Right renal pelvis (tissue), 4 donors: ENCODE measurements at places on chromosomes 16 and 17. TPM values are rescaled to one million over a fixed set of nuclear protein-coding genes. Genes with fewer than 3 reads are reported as not detected.

The SLC6A2 gene
- polyA plus RNA-seq, result 0.17 TPM

The DRG2 gene
- 41.8 TPM for polyA plus RNA-seq

The ITGB3 gene
- 19.6 TPM for polyA plus RNA-seq

The CCDC200 gene
- polyA plus RNA-seq, result 9.3 TPM

The HEXIM1 gene
- 47.5 TPM for polyA plus RNA-seq

The SLFN12 gene
- 17.2 TPM for polyA plus RNA-seq

The IL17C gene
- polyA plus RNA-seq, result not detected

The CES1 gene
- 2.4 TPM for polyA plus RNA-seq

The SPECC1 gene
- polyA plus RNA-seq, result 14.1 TPM

The PHB1 gene
- 243 TPM for polyA plus RNA-seq

The MMD gene
- polyA plus RNA-seq, result 21.8 TPM

- DNase-seq, result no peak
Measured at GRCh38 chr17:51029568-51030463, 90.9 kb downstream of the SPAG9 start.

GRCh38 chr17:75490953-75491649 is 24.2 kb downstream of the CASKIN2 start:
- DNase-seq, result no peak

GRCh38 chr16:11005611-11005975 is 61.2 kb downstream of the CLEC16A start:
- DNase-seq, result no peak

DNA sequence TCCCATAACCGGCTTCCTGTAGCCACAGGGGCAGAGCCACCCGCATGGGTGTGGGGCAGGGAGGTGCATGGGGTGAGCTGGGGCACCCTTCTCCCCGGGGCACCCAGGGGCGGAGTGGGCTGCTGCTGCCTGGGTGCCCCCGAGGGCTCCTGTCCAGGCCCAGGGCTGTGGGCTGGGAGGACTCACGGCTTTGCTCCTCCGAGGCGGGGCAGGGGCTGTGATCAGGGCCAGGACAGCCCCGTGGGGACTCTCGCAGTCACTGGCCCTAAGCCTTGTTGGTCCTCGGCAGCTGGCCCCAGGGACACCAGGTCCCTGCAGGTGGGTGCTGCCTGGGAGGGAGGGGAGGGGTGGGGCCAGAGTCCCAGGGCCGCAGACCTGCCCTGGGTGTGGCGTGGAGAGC is 19.7 kb downstream of the CACNA1H start:
- no peak for DNase-seq

DNA sequence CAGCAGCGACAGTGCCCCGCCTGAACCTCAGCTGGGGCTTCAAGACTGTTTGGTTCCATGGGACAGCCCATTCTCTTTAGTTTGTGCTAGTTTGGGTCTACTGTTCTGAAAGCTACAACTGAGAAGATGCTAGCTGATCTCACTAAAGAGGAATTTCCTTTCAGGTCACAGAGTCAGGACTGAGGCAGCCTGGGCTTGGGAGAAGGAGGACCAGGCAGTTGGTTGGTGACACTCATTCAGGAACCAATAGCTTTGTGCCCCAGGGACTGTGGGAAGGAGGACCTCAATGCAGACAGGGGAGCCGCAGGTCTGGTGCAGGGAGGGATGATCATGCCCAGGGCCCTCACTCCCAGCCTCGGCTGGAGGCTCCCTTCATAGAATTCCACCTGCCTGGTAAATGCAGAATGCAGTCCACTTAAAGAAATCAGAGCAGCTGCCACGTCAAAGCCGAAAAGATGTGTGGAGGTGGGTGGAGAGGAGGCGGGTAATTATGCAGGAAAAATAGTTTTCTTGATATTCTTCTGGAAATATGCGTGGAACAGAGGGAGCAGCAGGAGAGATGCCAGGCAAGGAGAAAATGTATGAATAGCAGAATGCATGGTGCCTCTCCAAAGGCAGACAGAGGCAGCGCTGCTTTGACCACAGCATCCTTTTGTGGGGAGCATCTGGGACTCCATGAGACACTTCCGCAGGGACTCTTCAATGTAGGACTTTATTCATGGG is 32.6 kb upstream of the ZFP90 start:
- DNase-seq, result no peak

GRCh38 chr16:49491771-49492761 is 118.5 kb downstream of the C16orf78 start:
- DNase-seq, result peak; percentile 22

DNA sequence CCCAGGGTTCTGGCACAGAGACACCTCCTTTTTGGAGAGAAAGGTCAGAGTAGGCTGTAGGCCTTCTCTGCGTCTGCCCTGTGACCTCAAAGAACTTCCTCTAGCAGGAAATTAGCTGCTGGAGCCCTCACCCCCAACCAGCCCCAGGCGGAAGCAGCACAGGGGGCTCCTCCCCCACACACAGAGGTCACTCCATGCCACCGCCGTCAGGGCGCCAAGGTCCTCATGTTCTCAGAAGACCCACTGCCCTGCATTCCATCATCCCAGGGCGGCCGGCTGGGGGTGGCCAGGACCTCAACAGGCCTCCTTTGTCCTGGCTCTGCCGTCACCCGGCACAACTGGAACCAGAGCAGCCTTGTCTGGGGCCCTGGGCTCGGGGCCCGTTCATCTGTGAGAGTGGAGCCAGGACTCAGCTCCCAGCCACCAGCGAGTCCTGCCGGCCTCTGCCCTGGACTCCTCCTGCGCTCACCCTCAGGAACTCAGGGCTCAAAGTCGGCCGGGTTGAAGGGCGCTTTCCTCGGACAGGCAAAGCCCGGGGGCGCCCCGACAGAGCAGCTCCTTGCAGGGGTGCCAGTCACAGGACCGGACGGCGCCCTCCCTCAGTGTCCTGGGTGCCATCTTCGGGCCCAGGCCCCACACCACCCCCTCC is 1.2 kb downstream of the TMC6 start:
- no peak for DNase-seq

GRCh38 chr17:15516150-15516549 is 47.1 kb downstream of the TVP23C start:
- DNase-seq, result no peak

- peak; percentile 36 for DNase-seq
Measured at GRCh38 chr17:18960803-18961511, 9.0 kb downstream of the SLC5A10 start.

GRCh38 chr16:13961099-13961811 is 41.3 kb downstream of the ERCC4 start:
- no peak for DNase-seq

- DNase-seq, result no peak
Measured at GRCh38 chr16:47459603-47460002, 1.3 kb downstream of the ITFG1 start.

- DNase-seq, result no peak
Measured at GRCh38 chr16:2966808-2967191, 2.3 kb upstream of the PAQR4 start.

- DNase-seq, result no peak
Measured at GRCh38 chr17:14712611-14713021, 411.7 kb downstream of the HS3ST3B1 start.

DNA sequence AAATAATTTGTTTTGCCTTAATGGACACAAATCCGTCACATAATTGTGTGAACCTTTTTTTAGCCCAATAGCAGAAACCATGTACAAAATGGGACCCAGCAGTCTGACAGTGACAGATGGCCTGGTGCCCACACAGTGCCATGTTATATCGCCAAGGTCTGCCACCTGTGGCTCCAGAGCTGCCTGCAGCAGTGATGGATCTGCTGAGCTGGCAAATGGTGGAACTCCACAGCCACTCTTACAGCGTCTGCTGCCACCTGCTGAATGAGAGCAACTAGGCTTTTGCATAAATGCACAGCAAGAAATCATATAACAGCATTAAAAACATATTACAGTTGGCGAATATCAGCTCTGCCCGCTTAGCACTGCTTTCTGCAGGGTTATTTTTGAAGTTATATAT is 59.4 kb downstream of the NUP93 start:
- DNase-seq, result no peak

DNA sequence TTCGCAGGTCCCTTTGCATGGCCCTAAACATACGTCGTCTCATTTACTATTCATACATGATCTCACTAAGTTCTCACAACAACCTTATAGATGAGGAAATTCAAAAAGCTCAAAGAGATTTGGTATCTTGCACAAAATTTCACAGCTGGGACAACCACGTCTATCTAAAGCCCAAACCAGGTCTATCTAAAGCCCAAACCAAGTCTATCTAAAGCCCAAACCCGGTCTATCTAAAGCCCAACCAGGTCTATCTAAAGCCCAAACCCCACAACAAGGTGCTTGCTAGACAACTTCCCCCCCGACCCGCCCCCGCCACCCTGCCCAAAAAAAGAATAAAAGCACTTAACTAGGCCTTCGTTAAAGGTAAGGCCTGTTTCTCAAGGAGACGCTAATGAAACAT is 174.9 kb downstream of the VPS53 start:
- DNase-seq, result no peak

- DNase-seq, result no peak
Measured at GRCh38 chr17:74790161-74791058, 14.3 kb upstream of the NAT9 start.

- no peak for DNase-seq
Measured at GRCh38 chr16:6266703-6267102, 1065.9 kb upstream of the RBFOX1 start.

GRCh38 chr16:85761861-85762260 is 11.0 kb upstream of the C16orf74 start:
- DNase-seq, result no peak

- DNase-seq, result no peak
Measured at GRCh38 chr16:7888411-7888810, 555.8 kb downstream of the RBFOX1 start.

GRCh38 chr16:17222871-17223401 is 247.8 kb downstream of the XYLT1 start:
- no peak for DNase-seq

DNA sequence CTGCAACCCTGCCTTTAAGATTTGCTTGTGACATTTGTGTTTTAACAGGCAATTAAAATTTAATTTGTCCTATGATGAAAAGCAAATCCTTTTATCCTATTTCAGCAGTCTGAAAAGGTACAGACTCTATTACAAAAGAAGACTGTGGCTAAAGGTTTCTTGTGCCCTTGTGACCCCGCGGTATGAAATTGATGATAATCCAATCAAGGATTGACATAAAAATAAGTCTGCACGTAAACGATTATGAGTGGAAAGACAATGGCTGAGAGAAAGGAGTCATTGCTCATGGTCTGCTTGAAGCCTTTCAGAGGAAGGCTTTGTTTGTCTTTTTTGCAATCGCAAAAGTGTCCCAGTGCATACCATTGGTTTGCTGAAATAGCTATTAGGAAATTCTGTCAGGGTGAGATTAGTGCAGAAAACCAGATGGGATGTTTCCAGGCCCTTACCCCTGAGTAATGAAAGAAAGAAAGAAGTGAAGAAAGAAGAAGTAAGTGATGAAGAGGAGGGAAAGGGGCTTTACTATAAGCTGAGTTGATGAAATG is 867.8 kb upstream of the CDH8 start:
- no peak for DNase-seq
